ENCODE measurements at places on chromosomes 5 and 9.

- peak; percentile 50 for DNase-seq
Measured at GRCh38 chr9:77876091-77876490, 155.5 kb downstream of the GNAQ start.

DNA sequence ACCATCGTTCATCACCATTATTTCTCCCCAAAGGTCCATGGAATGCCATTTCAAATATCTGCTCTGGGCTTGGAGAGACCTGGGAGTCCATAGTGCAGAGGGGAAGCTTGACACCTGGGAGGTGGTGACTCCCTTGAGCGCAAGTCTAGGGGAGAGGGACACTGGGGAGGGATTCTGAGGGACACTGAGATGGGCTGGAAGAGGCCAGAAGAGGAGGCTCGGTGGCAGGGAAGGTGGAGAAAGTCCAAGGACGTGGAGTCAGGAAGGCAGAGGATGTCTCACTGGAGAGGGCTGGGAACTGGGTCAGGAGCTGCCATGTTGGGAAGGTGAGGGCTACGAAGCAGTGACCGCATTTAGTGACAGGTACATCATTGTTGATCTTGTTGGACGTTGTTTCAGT lies 160.3 kb upstream of the MVB12B start:
- DNase-seq: no peak

- no peak for DNase-seq
Measured at GRCh38 chr5:133827011-133827410, 141.4 kb downstream of the C5orf15 start.

GRCh38 chr5:58787987-58788386 lies 205.1 kb downstream of the RAB3C start:
- no peak for DNase-seq

DNA sequence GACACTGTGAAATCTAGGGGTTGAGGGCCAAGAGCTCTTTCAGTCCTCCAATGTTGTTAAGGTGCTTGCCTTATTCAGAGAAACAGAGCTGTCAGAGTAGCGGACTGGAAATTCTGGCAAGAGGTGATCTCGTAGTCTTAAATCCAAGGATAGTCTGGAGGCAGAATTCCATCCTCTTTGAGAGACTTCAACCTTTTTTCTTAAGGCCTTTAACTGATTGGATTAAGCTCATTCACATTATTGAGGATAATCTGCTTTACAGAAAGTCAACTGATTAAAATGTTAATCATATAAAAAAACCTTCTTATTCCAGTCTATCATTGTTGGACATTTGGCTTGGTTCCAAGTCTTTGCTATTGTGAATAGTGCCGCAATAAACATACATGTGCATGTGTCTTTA lies 243.1 kb upstream of the COX7C start:
- no peak for DNase-seq
